HCT116 (cell line): ENCODE measurements at places on chromosomes 12 and 14. TPM values are rescaled to one million over a fixed set of nuclear protein-coding genes. Genes with fewer than 3 reads are reported as not detected.
A peak's percentile ranks its signal among the peaks of the same experiment; 100 is the strongest.

GRCh38 chr12:42446761-42447160, 120.8 kb downstream of the PPHLN1 start:
- DNase-seq = no peak

- DNase-seq = no peak
Observed at GRCh38 chr12:38501481-38501880, 184.9 kb downstream of the ALG10B start.

GRCh38 chr12:51371295-51371953, 19.8 kb downstream of the GALNT6 start:
- peak; percentile 71 for DNase-seq

DNA sequence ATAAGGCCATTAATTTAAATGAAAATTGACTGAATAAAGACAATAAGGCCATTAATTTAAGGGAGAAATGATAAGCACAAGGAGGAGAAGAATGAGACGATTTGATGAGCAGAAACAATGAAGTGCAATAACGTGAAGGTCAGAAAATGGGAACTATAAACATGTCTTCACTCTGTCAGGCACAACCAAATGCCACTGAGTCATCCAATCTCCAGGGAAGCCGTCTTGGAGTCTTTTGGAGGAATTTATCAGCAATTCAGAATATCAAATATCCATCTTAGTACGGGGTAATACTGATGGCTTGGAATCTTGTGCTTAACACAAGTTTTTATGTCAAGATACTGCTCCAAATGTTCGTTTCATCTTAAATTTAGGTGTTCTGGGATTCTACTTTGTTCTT, 159.9 kb downstream of the CAPZA3 start:
- no peak for DNase-seq

DNA sequence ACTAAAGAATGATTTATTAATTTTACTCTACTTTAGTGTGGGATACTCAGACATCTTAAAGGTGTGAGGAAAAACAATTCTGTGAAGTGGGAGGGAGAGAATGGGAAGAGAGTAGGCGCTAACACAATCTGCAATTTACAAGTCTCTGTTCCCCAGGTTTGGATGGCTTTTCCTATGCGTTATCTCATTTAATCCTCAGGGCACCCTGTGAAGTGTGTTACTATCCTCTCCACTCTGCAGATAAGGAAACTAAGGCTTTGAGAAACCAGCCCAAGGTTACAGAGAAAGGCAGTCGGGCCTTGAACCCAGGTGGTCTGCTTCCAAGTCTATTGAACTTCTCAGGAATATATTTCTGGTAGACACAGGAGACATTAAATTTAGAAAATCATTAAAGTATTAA, 36.2 kb upstream of the TUBA1C start:
- DNase-seq = no peak

DNA sequence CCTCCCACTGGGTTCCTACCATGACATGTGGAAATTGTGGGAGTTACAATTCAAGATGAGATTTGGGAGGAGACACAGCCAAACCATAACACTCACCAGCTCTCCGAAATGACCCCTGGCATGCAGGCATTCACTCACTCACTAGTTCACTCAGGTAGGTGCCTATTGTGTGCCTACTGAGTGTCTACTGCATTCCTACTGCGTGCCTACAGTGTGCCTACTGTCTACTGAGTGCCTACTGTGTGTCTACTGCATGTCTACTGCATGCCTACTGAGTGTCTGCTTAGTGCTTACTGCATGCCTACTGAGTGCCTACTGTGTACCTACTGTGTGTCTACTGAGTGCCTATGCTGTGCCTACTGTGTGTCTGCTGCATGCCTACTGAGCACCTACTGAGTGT, 71.7 kb upstream of the FZD10 start:
- DNase-seq = no peak

GRCh38 chr12:121578230-121579189, 2.3 kb downstream of the KDM2B start:
- DNase-seq = no peak

DNA sequence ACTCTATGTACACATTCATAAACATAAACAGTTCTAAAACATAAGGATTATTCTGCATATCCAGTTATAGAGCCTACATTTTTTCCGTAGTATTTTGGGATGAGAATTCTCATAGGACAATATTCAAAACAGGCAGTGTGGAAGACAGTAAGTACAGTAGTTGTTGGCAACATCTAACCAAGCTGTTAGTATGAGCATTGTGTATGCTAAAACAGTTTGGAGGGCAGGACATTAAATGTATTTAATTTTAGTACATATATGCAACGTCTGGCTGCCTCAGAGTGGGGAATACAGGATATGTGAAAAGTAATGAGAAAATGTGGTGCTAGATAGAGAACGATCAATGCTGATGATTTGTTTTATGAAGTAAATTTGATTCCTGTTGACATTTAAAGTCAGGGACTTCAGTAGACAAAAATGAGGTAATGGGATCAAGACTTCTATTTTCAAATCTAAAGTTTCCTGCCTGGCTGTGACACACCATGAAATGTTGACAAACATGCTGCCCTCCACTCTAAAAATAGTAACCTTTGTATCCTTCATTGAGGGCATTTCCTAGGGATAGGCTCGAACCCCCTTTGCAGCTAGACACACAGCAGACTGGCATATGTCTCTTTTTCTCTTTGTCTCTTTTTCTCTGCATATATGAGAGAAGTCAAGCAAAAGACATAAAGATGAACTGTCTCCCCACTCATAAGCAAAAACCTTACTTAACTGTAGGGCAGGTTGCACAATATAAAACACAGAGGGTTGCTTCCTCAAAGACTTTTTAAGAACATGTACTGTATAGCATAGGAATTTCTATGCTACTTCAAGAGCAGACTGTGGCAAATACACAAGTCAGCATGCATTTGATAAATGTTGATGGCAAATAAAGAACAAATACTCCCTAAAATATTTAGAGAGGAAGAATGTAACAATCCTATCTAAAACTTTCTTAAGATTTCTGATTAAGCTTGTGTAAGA, 75.5 kb upstream of the GTF2A1 start:
- no peak for DNase-seq

DNA sequence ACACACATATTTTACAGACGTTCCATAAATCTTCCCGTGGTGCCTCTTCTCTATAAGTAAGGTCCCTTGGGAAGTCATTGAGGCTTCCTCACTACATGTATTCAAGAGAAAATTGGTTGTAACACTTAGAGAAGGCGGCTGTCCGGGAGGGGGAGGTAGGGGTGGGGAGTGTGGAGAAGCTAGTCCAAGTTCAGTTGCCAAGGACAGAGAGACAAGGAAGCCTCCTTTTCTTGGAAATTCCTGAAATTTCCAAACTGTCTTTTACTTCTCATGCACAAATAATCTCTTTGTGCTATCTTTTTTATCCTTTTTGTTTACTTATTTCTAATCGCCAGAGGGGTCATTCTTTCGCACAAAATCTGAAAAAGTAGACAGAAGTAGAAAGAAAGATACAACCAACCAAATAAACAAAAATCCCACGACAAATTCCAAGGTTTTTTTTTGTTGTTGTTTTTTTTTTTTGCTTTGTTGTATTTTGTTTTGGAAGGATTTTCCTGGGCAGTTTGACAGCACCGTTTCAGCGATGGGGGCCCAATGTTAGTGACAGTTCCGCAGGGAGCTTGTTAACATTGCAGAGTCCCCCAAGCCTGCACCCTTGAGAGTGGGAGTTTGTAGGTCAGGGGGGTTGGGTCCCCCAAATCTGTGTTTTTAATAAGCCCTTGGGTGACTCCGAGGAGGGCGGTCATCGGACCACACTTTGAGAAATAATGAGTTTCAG, 45.2 kb downstream of the MAP1LC3B2 start:
- DNase-seq = no peak

DNA sequence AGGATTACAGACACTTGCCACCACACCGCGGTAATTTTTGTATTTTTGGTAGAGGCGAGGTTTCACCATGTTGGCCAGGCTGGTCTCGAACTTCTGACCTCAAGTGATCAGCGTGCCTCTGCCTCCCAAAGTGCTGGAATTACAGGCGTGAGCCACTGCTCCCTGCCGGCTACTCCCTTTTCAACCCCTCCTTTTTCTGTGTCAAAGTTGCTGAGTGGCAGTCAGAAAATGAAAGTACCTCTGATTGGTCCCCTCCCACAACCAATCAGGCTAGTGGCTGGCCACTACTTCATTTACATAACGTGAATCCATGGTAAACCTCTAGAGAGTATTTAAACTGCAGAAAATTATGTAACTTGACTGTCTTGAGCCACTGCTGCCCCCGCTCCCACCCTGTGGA, 5.9 kb downstream of the RESF1 start:
- DNase-seq = no peak

GRCh38 chr12:9619411-9620179, 11.9 kb upstream of the KLRB1 start:
- no peak for DNase-seq

DNA sequence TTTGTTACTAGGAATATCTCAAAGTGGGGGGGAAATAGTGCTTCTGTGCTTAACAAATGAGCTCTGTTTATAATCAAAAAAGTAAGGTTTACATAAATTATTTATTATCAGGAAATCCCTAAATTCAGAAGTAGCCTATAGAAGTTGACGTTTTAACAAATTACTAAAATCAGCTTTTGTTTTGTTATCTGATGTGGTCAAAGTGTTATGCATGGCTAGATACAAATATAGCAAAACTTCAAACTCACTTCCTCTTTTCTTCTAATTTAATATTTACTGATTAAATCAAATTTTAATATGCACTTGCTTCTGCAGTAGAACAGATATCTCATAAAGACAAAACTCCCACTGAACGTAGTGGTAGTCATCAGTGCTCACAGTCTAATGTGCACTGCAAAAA, 47.5 kb downstream of the GARIN6 start:
- DNase-seq = no peak

GRCh38 chr12:66409195-66409871, 107.0 kb downstream of the HELB start:
- peak; percentile 57 for DNase-seq

GRCh38 chr12:23987046-23987445, 37.6 kb upstream of the SOX5 start:
- DNase-seq = no peak

DNA sequence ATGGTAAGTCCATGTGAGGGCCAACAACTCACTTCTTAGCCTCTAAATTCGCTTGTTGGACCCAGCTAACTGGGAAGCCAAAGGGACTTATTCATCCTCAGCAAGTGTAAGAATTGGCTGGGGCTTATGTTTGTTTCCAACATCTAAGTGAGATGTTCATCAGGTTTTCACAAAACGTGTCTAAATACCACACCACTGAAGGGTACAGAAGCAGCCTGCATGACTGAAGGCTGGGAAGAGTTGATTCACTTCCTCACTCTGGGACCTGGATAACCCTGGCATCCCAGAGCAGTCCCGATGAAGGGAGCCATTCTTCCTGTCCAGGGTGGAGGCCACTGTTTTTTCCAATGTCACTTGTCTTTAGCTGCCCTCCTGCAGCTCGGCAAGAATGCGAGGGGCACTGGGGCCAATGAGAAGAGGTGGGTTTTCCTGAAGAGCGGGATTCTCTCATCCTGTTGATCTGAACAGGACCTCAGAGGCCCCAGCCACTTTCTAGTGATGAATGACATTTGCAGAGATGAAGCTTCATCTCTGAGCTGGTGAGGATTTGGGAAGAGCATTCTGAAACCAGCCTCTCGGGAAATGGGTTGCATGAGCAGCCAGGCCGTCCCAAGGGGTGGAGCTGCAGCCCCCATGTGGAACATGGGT, 12.2 kb upstream of the COL2A1 start:
- no peak for DNase-seq

- DNase-seq = peak; percentile 19
Observed at GRCh38 chr12:104218935-104219334, 3.4 kb downstream of the TXNRD1 start.

GRCh38 chr14:54818201-54819133, 84.2 kb downstream of the GCH1 start:
- DNase-seq = no peak

GRCh38 chr14:95011445-95012006, 145.8 kb downstream of the DICER1 start:
- no peak for DNase-seq

GRCh38 chr12:53338916-53339315, 2.8 kb upstream of the SP7 start:
- DNase-seq = no peak

DNA sequence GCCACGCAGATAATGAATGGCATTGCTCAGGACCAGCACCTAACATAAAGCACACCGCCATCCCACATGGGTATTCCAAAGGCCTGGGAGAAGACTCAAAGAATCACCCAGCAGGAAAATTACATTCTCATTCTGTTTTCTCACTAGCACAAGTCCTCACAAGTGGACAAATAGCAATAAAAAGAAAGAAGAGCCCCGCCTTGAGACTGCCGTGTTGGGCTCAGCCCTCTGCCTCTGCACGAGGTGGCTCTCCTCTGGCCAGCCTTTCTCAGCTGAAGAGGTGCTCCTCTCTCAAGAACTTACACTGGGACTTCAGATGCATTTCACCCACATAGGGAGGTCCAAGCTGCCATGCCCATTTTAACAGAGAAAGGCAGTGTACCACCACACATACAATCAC, 207.5 kb downstream of the SPTSSA start:
- DNase-seq = no peak

DNA sequence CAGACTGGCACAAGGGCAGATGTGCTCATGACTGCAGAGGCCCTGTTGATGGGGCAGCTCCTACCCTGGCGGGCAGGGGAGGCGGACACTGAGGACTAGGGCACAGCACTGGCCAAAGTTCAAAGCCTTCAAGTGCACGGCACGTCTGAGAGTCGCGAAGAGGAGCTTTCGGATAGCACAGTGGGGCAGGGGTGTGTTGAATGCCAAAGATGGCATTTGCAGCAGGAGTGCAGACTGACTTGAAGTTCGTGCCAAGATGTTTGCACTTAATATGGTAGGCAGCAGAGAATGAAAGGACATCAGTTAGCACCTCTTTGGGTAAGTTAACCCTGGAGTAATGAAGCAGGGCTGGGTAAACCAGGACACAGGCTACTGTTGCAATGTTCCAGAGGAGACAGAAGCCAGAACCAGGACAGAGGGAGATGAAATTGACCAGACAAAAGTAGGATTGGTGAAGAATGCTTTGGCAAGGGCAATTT, 6.7 kb upstream of the EML1 start:
- DNase-seq = no peak

KCNMB4 gene
- 5.0 TPM for total RNA-seq

GPRC5A gene
- 305 TPM for total RNA-seq

SLC4A8 gene
- total RNA-seq = 1.4 TPM

C1S gene
- 2.4 TPM for total RNA-seq

IL22 gene
- total RNA-seq = not detected

WNT1 gene
- total RNA-seq = not detected

EXOC5 gene
- 54.2 TPM for total RNA-seq

RIPK3 gene
- total RNA-seq = not detected

RNU4-1 gene
- total RNA-seq = 2,323 TPM

LRRK2 gene
- total RNA-seq = 0.20 TPM

GPD1 gene
- total RNA-seq = 1.6 TPM

NT5DC3 gene
- 18.7 TPM for total RNA-seq

DDX23 gene
- 75.0 TPM for total RNA-seq

OASL gene
- 4.1 TPM for total RNA-seq

STYK1 gene
- total RNA-seq = 4.4 TPM

ABCD2 gene
- not detected for total RNA-seq

OTX2 gene
- not detected for total RNA-seq

LYZ gene
- total RNA-seq = 1.3 TPM

METAP2 gene
- 127 TPM for total RNA-seq
